AG09309 (cell line): ENCODE measurements at places on chromosomes 5 and 9.

- no peak for DNase-seq
Measured at GRCh38 chr9:20553558-20554149, 68.6 kb downstream of the MLLT3 start.

DNA sequence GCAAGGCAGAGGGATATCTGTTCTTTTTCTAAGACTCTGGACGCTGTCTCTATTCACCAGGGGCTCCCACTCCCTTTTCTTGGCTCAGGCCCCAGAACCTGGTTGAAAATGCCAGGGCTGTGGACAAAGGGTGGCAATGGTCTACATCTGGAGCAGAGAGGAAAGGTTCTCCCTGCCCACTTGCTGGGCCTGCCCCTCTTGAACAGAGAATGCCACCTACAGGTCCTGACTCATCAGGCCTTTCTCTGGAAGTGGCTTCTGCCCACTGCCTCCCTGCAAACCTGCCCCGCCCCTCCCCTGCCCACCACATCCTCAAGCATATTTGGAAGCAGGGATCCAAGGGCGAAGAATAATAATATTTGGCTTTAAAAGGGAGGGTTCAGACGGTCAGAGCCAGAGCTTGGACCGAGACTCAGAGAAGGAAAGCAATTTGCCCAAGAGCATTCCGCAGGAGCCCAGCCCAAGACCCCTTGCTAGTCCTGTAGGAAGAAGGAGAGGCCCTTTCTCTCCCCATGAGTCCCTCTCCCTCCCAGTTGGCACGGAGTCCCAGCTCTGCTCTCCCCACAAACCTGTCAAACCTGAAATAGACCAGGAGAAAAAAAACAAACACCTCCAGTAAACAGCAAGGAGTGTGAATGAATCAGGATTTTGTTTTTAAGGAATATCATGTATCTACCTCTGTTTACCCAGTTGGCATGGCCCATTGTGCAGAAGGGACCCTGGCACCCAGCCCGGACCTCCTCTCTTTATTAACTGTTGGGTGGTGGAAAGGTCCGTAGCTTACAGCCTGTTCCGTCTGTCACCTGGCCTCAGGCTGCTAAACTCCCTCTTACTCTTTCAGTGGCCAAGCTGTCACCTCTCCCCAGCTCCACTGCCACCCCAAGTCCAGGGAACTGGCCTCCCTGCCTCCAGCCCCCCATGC is 37.7 kb upstream of the STXBP1 start:
- no peak for DNase-seq

DNA sequence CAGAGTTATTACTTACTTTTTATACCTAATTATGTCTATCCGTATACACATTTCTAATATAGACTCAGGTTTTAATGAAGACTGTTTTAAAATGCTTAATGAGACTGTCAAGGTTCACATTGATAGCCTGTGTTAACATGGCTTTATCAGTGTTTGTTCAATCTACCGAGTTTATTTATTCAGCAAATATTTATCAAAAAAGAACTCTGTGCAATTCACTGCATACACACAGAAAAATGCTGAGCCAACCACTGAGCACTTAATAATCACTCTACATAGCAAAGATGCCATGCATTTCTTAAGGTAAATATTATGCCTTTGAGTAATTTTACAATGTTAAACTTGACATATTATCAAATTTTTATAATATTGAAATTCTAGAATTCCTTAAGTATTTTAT is 428.2 kb downstream of the ANXA1 start:
- no peak for DNase-seq

DNA sequence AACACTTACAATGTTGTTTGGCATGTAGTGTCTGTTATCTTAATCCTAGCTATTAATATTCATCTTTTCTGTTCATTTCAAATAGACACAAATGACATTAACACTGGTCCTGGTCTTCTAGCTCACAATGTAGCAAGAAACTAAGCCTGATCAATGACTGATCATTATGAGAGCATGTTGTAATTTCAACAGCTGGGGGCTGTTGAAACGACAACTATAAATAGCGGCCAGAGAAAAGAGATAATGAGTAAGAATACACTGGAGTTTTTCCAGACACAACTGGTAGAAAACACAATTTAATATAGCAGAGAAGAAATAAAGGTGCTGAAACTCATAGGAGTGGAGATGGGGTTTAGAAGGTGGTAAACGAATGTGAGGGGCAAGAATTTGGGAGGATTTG is 89.2 kb downstream of the HTR4 start:
- DNase-seq: no peak

DNA sequence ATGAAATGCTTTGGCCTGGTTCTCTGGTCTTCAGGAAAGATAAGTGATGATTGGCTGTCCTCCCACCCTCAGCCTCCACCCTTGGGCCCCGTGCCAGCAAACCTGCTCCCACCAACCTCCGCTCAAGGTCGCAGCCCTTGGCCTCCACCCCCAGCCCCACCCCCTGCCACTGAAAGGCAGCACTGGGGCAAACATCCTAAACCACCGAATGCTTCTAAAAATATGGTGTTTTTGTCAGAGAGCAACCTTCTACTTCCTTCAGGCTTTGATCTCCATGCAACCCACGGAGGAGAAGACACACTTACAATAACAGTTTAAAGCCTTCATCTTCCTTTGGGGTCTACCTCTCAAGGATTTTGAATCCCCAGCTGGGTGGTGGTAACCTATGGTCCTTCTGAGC is 24.0 kb upstream of the TCF7 start:
- no peak for DNase-seq

- DNase-seq: no peak
Measured at GRCh38 chr5:117551236-117551635, 976.6 kb upstream of the SEMA6A start.

DNA sequence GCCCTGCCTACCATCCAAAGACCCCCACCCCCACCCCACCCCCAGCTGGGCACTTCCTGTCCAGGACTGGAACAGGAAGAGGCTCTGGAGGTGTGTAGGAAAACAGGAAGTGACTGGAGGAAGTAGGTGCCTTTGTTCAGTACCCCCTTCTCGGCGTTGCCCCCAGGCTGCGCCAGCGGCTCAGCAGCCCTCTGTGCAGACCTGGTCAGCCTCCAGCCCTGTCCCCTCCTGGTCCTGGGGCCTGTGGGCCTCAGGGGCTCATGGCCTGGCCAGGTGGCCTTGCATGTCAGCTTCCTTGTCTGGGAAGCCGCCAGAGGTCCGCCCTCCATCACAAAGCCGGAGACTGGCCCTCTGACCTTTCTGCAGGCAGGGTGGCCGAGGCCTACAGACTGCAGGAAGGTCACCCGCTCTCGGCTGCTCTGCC is 26.0 kb downstream of the FLT4 start:
- DNase-seq: no peak

DNA sequence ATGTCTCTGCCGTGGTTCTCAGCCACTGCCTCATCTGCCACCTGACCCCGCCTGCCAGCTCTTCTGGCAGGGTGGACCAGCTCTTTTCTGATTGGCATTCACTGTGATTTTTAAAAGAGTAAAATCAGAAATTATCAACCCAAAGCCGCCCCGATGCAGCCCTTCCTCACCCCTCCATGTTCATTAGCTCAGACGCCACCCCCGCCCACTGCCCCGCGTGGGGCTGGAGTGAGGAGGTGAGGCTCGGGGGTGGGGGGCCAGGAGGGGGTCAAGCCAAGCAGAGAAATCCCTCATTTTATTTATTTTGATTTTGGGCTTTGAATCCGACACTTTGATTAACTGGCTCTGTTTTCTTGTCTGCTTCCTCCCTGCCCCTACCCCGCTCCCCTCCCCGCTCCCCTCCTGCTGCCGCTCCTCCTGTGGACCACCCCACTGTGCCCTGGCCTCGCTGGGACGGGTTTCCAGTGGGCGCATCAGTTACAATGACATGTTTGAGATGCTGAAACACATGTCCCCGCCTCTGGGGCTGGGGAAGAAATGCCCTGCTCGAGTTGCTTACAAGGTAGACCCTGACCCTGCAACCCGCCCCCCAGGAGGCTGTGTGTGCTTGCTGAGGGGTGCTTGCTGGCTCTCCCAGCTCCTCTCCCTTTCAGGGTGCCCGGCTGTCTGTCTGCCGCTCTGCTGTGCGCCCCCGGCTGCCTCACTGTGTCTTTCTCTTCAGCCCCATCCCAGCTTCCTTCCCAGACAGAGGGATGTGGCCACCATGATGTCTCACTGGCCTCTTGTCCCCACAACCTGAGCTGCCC is 224.9 kb downstream of the CACNA1B start:
- no peak for DNase-seq

DNA sequence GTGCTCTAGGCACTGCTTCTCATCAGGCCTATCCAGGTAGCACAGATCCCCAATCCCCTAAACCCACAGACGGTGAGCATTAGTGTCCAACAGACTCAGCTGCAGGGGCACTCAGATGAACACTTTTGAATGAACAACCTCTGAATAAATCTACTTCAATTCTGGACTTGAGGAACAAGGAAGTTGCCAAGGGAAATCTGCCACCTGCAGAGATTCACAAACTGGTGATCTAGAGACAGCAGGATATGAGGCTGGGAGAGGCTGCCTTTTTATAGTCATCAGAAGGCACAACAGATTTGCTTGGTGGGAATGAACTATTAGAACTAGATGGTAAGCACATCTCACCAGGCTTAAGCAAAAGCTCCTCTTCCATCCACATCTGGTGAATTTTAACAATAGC is 7.0 kb upstream of the HK3 start:
- no peak for DNase-seq

GRCh38 chr5:35887321-35888100 is 30.8 kb downstream of the IL7R start:
- no peak for DNase-seq

DNA sequence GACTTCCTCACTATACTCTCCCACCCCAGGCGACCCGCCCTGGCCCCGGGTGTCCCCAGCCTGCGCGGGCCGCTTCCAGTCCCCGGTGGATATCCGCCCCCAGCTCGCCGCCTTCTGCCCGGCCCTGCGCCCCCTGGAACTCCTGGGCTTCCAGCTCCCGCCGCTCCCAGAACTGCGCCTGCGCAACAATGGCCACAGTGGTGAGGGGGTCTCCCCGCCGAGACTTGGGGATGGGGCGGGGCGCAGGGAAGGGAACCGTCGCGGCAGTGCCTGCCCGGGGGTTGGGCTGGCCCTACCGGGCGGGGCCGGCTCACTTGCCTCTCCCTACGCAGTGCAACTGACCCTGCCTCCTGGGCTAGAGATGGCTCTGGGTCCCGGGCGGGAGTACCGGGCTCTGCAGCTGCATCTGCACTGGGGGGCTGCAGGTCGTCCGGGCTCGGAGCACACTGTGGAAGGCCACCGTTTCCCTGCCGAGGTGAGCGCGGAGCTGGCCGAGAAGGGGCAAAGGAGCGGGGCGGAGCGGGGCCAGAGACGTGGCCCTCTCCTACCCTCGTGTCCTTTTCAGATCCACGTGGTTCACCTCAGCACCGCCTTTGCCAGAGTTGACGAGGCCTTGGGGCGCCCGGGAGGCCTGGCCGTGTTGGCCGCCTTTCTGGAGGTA is 2.1 kb downstream of the CA9 start:
- no peak for DNase-seq

DNA sequence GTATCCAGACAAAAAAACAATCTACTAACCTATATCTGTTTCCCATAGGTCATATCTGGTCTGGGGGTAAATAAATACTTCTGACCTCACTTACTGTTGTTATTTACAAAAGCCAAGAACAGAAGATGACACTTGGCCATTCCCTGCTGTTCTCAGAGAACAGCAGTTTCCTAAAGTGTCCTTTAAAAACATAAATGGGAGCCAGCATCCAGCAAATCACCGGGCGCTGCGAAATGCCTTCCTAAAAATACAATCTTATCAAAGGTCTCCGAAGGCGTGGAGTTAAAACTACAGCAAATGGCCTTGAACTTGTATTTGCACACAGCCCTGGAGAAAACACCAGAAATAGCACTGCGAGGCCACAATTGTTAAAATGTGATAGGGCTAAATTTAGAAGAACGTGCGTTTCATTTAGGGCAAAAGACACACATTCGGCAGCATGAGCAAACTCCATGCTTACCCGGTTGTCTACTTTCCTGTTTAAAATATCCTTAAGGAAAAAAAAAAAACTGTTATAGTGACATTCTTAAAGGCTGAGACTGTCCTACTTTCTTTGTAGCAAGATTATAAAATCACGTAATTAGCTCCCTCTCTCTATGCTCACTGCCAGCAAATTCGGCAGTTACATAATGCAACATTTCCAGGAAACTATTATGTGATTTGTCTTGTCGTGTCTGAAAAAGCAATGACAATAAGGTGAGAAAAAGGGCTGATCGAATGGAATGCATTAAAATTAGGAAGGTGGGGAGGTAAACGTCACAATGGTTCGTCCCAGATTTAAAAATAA is 1.5 kb downstream of the NFIL3 start:
- DNase-seq: no peak

GRCh38 chr5:10333154-10334006 is 20.1 kb upstream of the MARCHF6 start:
- no peak for DNase-seq

DNA sequence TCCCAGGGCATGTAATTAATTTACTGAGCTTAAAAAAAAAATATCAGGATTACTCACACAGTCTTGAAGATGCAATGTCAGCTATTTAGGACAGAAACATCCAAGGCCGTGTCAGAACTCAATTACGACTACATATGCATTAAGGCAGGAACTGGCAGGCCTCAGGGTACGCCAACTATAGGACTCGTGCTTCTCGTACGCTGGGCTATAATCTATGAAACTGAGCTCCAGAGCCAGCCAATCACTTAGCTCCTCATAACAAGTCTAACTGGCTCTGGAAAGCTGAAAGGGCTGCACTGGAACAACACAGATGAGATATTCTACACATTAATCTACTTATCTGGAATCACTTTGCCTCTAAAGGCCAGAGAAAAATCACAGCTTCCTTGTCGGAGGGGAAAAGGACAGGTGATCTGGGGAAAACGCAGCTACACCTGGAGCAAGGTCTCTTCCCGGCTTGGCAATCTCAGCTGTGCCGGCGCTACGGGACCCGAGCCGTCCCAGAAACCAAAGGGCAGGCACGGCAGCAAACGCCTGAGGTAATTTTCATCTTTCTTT is 212.0 kb downstream of the DEPDC1B start:
- no peak for DNase-seq

DNA sequence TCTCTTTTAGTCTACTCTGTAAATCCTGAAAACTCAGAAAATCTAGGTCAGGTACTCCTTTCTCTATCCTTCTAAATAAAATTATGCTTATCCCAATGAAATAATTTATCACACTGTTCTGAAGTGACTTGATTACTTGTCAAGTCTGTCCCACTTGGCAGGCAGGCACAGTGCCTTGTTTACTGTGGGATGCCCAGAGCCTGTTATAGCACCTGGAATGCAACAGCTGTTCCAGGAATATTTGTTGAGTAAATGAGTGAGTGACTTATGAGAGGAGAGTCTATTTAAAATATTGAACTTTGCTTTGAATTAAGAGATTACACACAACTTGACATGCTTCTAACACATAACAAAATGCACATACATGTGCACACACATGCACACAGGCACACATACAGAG is 130.0 kb downstream of the MPDZ start:
- no peak for DNase-seq

DNA sequence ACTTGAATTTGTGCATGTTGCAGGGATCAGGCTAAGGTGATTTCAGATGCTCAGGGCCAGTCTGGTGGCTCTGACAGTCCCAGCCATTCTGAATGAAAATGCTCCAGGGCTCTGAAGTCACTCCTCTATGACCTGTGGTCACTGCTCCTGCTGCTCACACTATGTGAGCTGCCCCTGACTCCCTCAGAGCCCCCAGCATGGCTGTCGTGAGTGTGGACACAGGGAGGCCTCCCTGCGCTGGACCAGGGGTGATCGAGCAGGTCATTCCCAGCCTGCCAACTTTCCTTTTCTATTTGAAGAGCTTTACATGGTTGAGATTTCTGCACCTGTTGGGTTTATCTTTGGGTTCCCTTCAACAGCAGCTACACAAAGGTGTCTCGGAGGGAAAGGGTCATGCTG is 74.5 kb downstream of the WNK2 start:
- DNase-seq: no peak

- no peak for DNase-seq
Measured at GRCh38 chr5:106940986-106941385, 729.8 kb downstream of the EFNA5 start.

GRCh38 chr9:89777544-89777943 is 172.7 kb downstream of the GADD45G start:
- DNase-seq: no peak
